ENCODE measurements at places on chromosomes 7 and 10. TPM values are rescaled to one million over a fixed set of nuclear protein-coding genes. Genes with fewer than 3 reads are reported as not detected.

The FBXO24 gene
- 0.20 TPM for total RNA-seq

The GRID2IP gene
- 0.28 TPM for total RNA-seq

The PDK4 gene
- 712 TPM for total RNA-seq

The CFAP46 gene
- total RNA-seq, result 1.5 TPM

The SHH gene
- not detected for total RNA-seq

The HYCC1 gene
- total RNA-seq, result 40.8 TPM

DNA sequence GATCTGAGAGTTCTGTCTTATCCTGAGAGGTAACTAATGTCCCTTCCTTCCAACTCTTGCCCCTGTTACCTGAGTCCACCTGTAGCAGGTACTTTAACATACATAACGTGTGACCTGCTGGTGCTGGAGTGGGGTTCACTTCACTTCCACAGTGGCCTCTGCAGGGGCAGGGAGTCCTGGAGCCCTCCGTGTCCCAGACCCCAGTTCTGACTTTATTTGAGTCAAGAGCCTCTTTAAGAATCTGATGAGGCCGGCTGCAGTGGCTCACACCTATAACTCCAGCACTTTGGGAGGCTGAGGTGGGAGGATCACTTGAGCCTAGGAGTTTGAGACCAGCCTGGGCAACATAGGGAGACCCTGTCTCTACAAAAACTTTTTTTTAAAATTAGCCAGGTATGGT lies 117.0 kb upstream of the RET start:
- DNase-seq, result peak; percentile 18

DNA sequence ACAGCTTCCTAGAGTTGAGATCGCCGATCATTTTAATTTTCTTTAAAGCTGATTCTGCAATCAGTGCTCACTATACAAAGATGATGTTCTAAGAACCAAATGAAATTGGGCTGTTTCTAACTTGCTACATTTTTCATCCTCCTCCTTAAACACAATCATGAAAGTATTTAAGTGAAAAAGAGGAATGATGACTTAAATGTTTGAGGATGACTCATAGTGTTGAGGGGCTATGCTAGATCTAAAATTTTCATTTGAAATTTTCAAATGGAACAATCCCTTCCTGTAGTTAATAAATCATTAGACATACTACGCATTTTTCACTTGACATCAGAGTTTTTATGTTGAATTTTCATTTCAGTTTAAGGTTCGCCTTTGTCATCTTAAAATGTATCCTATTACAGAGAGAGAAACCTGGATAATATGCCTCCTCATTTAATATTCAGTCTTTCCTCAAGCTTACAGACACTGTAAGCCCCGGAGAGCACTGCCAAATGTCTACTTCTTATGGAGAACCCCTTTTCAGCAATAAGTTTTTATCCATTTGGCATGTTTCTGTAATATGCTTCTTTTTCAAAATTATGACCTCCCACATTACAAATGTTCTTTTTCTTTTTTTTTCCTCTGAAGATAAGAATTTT lies 499.6 kb downstream of the MAGI2 start:
- DNase-seq, result no peak

DNA sequence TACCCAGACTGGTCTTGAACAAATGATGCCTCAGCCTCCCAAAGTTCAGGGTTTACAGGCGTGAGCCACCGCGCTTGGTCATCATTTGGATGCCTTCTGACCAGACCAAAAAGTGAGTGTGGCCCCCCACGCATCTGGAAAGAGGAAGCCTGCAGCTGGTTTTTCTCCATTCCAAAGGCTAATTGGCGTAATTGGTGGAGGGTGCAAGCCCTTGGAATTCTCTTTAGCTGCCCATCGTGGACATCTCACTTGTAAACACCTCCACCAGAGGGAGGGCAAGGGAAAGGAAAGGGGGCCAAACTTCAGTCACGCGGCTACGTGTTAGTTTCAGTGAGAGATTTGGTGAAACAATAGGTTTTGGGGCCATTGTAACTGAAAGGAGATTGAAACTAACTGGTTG lies 4.1 kb upstream of the ARHGAP21 start:
- DNase-seq, result no peak

GRCh38 chr7:123665896-123666295 lies 10.2 kb downstream of the LMOD2 start:
- no peak for DNase-seq

GRCh38 chr10:89836840-89837164 lies 135.4 kb downstream of the KIF20B start:
- DNase-seq, result no peak

- DNase-seq, result no peak
These were observed 93.4 kb downstream of the POU6F2 start for GRCh38 chr7:39071116-39071515.

DNA sequence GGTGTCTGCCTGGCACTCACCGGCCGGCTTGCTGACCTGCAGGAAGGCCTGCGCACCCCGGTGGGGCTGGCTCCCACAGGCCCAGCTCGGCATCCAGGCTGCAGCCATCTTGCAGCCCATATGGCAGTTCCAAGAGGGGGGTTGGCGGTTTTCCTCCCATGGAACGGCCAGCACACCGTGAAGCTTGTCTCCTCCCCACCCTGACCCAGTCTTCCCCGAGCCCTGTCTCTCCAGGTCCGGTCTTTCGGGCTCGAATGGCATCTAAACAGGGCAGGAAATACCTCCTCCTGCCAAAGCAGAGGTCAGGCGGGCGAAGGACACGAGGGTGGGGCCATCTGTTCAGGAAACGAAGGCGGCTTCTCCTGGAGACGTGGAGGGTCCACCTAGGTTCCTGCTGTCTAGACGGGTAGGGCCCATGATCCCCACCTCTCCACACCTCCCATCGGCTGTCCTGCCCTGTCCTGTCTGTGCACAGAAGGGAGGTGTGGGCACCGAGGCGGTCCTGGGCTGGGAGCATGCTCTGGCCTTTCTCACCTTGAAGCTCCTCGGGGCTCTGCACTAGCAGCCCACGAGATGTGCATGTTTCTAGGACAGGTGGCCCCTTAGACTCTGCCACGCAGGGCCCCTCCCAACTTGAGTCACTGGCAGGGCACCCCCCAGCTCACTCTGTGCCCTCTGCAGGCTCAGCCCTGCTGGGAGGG lies 113.7 kb upstream of the DIP2C start:
- no peak for DNase-seq

GRCh38 chr7:30859940-30860496 lies 51.6 kb upstream of the AQP1 start:
- DNase-seq, result no peak

- DNase-seq, result no peak
These were observed 114.8 kb upstream of the ARID5B start for GRCh38 chr10:61786728-61787127.

- no peak for DNase-seq
These were observed 181.7 kb downstream of the MYOF start for GRCh38 chr10:93300288-93300917.

GRCh38 chr10:14456870-14457266 lies 126.1 kb upstream of the FRMD4A start:
- no peak for DNase-seq

DNA sequence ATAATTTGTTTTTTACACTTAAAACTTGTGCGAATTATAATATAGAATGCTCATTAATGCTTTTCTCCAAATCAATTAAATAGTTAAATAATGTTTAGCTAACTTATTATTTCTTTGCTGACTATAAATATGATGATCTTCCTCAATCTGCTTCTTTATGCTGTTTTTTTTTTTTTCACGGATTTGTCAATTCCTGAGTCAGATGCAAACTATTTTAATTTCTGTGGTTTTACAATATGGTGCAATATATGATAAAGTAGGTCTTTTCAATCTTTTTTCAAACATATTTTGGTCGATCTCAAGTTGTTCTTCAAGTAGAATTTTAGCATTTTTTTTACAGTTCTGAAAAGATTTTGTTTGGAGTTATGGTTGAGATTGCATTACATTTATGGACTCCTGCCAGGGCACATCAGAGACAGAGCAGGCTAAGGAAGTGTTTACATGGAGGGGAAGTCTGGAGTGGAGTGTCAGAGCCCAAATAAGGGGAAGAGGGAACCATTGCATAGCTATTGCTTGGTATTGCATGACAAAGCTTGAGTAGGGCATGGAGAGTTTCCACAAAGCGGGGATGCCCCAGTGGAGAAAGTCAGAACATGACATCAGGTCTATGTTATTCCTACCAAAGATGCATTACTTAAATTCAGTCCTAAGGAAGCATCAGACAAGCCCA lies 204.4 kb downstream of the OTUD1 start:
- no peak for DNase-seq

DNA sequence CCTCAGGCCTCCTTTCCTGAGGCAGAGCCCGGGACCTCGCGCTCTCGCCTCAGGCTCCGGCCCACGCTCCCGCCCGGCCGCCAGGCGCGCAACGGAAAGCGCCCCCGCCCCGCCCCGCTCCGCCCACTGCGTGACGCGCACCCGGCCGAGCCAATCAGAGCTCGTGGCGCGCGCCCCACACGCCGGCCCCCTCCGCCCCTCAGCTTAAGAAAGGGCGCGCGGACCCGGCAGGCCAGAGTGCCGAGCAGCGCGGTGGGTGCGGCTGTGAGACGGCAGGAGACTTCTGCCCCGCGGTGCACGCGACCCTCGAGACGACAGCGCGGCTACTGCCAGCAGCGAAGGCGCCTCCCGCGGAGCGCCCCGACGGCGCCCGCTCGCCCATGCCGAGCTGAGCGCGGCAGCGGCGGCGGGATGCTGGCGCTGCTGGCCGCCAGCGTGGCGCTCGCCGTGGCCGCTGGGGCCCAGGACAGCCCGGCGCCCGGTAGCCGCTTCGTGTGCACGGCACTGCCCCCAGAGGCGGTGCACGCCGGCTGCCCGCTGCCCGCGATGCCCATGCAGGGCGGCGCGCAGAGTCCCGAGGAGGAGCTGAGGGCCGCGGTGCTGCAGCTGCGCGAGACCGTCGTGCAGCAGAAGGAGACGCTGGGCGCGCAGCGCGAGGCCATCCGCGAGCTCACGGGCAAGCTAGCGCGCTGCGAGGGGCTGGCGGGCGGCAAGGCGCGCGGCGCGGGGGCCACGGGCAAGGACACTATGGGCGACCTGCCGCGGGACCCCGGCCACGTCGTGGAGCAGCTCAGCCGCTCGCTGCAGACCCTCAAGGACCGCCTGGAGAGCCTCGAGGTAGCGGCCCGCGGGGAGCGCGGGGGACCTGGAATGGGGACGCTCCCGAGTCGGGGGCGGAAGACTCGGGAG lies at the start of gene NPTX2:
TSS of gene NPTX2 (plus strand) at position 235 of the 909 bp plus-strand sequence. CDS start at position 412, 177 bp downstream.
- DNase-seq, result no peak

DNA sequence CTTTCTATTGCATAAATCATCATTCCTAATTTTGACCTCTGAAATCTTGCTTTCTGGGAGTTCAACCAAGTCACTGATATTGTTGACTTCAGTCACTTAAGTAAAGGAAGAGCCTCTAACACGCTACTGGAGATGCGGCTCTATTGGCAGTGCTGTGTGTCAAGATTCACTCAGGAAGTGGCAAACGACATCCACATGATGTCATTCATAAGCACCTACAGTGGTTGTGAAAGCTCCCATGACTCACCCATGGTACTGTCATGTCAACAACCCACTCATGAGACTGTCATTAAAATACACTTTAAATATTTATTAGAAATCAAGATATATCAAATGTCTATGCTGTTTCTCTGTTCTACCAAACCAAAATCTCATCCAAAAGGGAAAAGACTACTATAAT lies 52.5 kb upstream of the LHFPL3 start:
- DNase-seq, result no peak

DNA sequence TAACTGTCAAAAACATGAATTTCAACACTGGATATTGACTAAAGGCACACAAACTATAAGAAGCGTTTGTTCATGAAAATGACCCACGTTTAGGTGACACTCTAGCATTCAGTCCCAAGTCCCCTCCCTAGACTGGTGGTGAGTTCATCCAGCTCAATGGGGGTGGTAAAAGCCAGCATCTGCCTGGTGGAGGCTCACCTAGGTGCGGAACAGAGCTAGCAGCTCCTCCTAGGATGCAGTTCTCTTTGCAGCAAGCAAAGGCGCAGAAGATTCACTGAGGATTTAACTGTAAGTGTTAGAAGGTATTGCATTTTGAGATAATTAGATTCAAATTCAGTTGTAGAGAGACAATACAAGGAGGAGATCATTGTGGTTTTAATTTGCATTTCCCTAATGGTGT lies 87.6 kb downstream of the VSTM2A start:
- DNase-seq, result no peak

DNA sequence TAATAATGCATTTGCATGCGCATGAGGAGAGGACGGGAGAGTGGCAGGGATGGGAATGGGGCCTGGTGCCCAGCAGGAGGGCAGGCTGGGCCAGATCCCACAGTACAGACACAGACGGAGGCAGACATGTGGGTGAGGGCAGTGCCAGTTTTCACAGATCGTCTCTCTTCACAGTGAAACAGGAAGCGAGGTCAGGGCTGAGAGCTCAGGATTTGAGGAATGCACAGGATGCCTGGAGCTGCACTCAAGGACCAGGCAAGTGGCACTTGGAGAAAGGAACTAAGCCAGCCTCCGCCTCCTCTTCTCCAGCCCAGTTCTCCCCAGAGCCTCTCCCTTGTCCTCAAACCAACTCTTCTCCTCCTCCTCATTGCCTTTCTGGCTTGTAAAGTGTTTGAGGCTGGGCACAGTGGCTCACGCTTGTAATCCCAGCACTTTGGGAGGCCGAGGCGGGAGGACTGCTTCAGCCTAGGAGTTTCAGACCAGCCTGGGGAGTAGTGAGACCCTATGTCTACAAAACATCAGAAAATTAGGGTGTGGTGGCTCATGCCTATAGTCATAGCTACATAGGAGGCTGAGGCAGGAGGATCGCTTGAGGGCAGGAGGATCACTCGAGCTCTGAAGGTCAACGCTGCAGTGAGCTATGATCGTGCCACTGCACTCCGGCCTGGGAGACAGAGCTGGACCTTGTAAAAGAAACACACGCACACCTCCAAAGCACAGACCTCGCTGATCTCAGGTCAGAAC lies 115.2 kb downstream of the HIP1 start:
- no peak for DNase-seq

DNA sequence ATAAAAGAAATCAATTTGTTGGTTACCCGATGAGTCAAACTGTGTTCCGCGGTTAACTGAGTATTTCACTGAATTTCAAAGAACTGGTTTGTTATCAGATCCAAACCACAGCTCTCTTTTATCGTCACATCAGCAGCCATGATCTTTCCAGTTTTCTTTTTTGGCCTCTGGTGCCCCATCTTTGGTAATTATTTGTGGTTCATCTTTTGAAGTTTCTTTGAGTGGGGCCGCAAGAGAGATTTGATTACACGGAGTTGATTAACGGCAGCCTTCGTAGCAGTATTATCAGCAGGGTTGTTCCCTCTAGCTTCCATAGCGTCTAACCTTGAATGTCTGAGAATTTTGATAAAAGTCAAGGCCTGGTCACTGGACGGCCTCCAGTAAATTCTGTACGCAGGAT lies 154.9 kb upstream of the TNRC18 start:
- no peak for DNase-seq

DNA sequence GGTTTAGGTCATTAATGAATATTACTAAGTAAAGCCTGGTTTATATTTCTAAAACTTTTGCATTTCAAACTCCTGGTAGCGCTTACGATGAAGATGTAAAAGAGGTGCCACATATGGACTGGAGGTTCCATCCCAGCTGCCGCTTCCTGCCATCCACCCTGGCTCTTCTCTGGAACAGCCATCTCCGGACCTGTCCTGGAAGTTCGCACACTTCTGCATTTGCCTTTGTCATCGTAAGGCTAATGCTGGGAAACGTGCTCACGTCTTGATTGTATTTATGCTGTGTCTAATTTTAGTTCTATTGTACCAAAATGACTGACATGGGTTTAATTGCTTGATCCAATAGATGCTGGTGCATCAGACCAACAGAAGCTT lies 103.1 kb downstream of the HIPK2 start:
- DNase-seq, result no peak

Measured in right atrium auricular region (tissue), 2 donors.